ENCODE measurements at places on chromosomes 4 and X. TPM values are rescaled to one million over a fixed set of nuclear protein-coding genes. Genes with fewer than 3 reads are reported as not detected.

The PRRG3 gene
- total RNA-seq: 0.24 TPM

GRCh38 chrX:44747317-44747716 is 96.5 kb upstream of the DUSP21 start:
- DNase-seq: no peak

DNA sequence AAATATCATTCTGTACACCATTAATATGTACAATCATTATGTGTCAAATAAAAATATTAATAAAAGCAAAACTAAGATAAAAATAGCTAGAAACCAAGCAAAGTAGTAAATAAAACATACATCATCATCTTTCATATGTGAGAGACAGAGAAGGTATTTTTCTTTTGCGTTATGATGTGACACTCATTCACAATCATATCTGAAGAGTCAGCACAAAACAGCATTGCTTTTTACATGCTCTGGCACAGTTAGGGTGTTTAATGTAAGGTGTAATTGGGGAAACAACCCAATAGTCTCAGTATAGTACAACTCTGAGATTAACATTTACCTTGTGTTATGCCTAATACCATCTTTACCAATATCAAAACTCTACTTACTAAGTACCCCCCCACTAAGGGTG is 376.6 kb downstream of the TMA16 start:
- no peak for DNase-seq

GRCh38 chr4:24910499-24910898 is 2.3 kb downstream of the CCDC149 start:
- no peak for DNase-seq

GRCh38 chrX:77447653-77448569 is 722 bp downstream of the FGF16 start:
- no peak for DNase-seq

The SPATA18 gene
- 2.9 TPM for total RNA-seq

The SLC7A11 gene
- total RNA-seq: 8.7 TPM

The NAP1L3 gene
- 9.6 TPM for total RNA-seq

Data from umbilical cord (tissue), 2 donors.